Stomach (tissue), 19 donors: ENCODE measurements at places on chromosomes 3 and 15. TPM values are rescaled to one million over a fixed set of nuclear protein-coding genes. Genes with fewer than 3 reads are reported as not detected.

DNA sequence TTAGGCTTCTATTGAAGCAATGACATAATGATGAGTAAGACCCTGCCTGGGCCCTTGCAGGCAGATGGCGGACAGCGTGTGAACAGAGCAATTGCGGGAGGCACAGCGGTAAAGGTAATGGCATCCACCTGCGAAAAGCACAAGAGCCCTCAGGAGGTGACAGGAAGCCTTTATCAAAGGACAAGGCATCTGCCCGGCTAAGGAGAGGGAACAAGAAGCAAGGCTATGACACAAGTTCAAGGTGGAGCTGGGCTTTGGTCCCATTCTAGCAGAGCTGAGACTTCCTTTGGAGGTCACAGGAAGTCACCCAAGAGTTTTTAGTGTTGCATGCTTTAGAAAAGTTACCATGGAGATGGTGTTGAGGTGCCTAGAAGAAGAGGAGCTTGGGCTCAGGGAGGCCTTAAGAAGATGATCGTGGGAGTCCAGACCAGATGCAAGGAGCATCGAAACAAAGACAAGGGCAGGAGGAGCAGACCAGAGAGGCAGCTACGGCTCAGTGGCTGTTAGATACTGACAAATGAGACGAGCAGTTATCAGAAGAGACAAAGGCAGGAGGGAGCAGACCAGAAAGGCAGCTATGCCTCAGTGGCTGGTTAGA lies 34.5 kb downstream of the OSBPL10 start:
- DNase-seq: no peak

- DNase-seq: no peak
These were observed 28.1 kb downstream of the DNAJB8 start for GRCh38 chr3:128438488-128439072.

LRRIQ4 gene
- not detected for total RNA-seq

CCDC54 gene
- total RNA-seq: not detected

- DNase-seq: no peak
These were observed 290.6 kb upstream of the UMPS start for GRCh38 chr3:124439603-124440002.

- peak; percentile 52 for DNase-seq
These were observed 64.4 kb downstream of the LINGO1 start for GRCh38 chr15:77568014-77568972.

DNA sequence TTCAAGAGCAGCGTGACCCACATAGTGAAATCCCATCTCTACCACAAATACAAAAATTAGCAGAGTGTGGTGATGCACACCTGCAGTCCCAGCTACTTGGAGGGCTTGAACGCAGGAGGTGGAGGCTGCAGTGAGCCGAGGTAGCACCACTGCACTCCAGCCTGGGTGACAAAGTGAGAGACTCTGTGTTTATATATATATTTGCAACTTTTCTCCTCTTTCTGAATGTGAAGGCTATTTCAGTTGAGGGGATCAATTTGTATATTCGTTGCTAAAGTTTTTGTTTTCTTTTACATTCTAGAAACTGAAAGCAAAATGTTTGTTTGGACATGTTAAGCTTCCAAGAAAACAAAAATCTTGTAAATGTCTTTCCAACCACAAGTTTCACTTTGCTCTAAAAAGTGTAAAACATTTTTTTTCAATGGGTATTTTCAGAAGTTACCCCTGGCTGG lies 29.8 kb upstream of the FAM98B start:
- no peak for DNase-seq

SHC4 gene
- total RNA-seq: not detected

DNA sequence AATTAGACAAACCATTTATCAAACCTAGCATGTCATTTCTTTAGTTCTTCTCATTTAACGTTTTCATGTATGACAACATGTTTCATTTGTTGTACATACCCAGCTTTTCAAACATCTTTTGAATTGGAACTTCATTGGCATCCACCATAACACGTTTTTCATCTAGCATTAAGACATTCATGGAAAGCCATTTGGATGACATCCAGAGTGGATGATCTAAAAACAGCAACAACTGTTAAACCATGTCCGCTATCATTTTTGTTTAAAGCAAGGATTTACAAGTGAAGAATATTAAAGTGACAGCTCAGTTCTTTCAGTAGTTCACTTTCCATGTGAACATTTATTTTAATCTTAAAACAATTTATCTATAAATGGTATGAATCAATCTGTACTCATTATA lies 14.5 kb downstream of the GATM start:
- DNase-seq: no peak

DNA sequence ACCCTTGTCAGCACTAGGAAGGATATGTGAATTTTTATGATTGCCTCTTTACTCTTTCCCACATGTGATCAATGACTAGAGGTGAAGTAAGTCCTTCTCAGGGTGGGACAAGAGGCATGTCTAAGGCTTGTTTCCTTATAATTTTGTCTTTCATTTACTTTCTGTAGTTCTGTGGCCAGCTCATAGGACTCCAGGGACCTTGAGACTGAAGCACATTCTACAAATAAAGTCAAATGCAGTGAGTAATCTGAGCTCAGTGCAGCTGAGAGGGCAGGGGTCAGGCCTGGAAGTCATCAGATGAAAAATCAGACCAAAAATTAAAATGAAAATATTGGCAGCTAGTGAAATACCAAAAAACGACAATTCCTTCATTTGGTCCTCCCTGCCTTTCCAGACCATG lies 424.7 kb upstream of the THBS1 start:
- DNase-seq: peak; percentile 28

GRCh38 chr3:27186013-27186412 lies 183.2 kb downstream of the NEK10 start:
- DNase-seq: no peak

EFCC1 gene
- total RNA-seq: 5.0 TPM

- DNase-seq: no peak
These were observed 229.9 kb downstream of the LRRN1 start for GRCh38 chr3:4029135-4029534.

- peak; percentile 96 for DNase-seq
These were observed at the start of gene NR2C2 for GRCh38 chr3:14947100-14947885. Gene NR2C2 (plus strand): TSS chr3:14947583. CDS start chr3:15003915, 56,332 bp downstream.

PIK3CA gene
- total RNA-seq: 144 TPM

CYP1A1 gene
- total RNA-seq: 0.43 TPM

GRCh38 chr3:61847784-61848462 lies 286.6 kb downstream of the PTPRG start:
- peak; percentile 27 for DNase-seq

GRCh38 chr3:29686889-29687592 lies 406.2 kb downstream of the RBMS3 start:
- DNase-seq: no peak

- no peak for DNase-seq
These were observed 11.7 kb downstream of the PXYLP1 start for GRCh38 chr3:141243271-141243707.

GRCh38 chr15:48418343-48418742 lies 87.1 kb downstream of the DUT start:
- DNase-seq: no peak

SGO1 gene
- total RNA-seq: 4.5 TPM

CRYGS gene
- total RNA-seq: not detected

- no peak for DNase-seq
These were observed 105.6 kb downstream of the GTPBP8 start for GRCh38 chr3:113096188-113096892.

DNA sequence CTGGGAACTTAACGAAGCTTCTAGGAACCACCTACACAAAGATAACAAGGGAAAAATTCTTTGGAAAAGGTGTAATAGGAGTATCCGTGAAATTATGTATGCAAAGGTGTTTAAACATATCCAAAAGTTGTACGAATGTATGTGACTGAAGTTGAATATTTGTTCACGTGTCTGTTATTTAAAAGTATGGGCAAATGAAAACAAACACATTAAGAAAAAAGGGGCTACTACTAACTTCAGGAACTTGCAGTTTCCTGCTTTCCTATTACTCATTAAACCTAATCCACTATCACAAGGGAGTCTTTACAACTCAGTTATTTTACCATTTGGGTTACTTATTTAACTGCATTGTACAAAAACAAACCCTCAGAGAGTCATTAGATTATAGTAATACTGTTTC lies 33.9 kb upstream of the GRAMD1C start:
- no peak for DNase-seq

DNA sequence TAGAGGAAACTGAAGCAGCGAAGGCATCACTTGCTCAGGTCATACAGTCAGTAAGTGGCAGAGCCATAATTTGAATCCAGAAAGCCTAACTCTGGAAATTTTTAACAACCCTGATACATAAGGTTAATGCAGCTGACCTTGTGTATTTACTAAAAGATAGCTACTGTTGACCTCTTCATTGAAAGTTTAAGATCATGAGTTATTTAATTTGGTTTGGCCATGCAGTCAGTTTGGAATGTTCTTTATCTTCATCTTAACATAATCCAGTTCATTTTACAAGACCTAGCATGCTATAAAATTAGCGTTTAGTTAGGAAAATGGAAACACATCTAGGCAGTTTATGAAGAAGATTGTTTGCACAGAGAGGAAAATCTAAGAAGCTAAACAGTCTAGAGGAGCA lies 240.9 kb downstream of the RBMS3 start:
- DNase-seq: no peak

GRCh38 chr3:51391566-51392354 lies 675 bp downstream of the RBM15B start:
- DNase-seq: peak; percentile 69
